ENCODE measurements at places on chromosomes 16 and 17. TPM values are rescaled to one million over a fixed set of nuclear protein-coding genes. Genes with fewer than 3 reads are reported as not detected.

SCIMP gene
- polyA plus RNA-seq, result 1.7 TPM

TMIGD1 gene
- polyA plus RNA-seq, result not detected

PRAC1 gene
- polyA plus RNA-seq, result not detected

HIRIP3 gene
- polyA plus RNA-seq, result 24.9 TPM

MYH13 gene
- polyA plus RNA-seq, result not detected

RNF227 gene
- polyA plus RNA-seq, result 5.2 TPM

CACNG5 gene
- polyA plus RNA-seq, result not detected

TBC1D28 gene
- not detected for polyA plus RNA-seq

MFSD6L gene
- not detected for polyA plus RNA-seq

KRTAP4-3 gene
- not detected for polyA plus RNA-seq

HIGD1B gene
- 7.1 TPM for polyA plus RNA-seq

CDC42EP4 gene
- polyA plus RNA-seq, result 43.0 TPM

ZMYND15 gene
- polyA plus RNA-seq, result 3.3 TPM

MYH2 gene
- polyA plus RNA-seq, result not detected

CCDC144A gene
- polyA plus RNA-seq, result 0.10 TPM

MSLN gene
- polyA plus RNA-seq, result 0.13 TPM

MYLK3 gene
- 0.10 TPM for polyA plus RNA-seq

JMJD6 gene
- polyA plus RNA-seq, result 58.8 TPM

NLE1 gene
- 5.0 TPM for polyA plus RNA-seq

SLC5A10 gene
- polyA plus RNA-seq, result 0.20 TPM

GFAP gene
- polyA plus RNA-seq, result 0.62 TPM

SLC5A2 gene
- polyA plus RNA-seq, result 3.0 TPM

DHX58 gene
- 16.3 TPM for polyA plus RNA-seq

TPSG1 gene
- polyA plus RNA-seq, result not detected

MAPT gene
- 5.9 TPM for polyA plus RNA-seq
